ENCODE measurements at places on chromosomes 12 and 14.

DNA sequence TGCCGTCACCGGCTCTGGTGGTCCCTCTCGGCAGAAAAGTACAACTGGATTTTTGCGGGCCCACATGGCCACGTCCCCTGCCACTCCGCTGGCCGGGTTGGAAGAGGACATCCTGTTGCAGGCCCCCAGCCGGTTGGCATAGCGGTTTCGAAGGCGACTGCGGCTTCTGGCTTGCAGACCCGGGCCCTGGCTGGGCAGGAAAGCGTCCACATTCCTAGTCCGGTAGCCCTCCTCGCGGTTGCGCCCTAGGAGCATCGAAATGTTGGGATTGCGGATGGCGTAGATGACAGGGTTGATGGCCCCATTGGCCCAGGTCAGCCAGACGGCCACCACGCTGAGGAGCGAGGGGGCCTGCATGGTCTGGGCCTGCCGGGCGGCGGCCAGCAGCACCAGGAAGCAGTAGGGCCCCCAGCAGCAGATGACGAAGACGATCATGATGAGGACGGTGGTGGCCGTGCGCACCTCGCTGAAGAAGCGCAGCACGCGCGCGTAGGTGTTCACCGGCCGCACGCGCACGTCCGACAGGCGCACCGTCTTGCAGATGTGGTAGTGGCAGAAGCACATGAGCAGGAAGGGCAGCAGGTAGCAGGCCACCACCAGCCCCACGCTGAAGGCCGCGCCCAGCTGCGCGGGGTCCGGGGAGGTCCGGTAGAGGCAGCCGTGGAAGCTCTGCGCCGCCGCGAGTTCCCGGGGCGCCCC is 1.2 kb downstream of the GPR135 start:
- no peak for DNase-seq

DNA sequence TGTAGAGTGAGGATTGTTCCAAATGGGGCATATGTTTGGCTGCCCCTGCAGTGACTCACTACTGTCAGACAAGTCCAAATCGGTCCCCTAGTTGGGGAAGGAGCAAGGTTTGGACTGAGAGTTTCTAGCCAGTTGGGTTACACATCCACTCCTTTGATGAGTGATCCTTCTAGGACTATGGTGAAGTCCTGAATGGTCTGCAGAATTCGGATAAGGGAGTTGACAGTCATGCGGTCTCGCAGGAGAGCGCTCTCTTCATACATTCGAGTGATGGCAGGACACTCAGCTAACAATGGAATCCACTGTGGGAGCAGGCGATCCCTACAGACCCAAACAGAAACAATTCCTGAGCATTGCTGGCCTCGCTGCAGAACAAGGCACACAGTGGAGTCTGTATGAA is 61.5 kb upstream of the SINHCAF start:
- no peak for DNase-seq

DNA sequence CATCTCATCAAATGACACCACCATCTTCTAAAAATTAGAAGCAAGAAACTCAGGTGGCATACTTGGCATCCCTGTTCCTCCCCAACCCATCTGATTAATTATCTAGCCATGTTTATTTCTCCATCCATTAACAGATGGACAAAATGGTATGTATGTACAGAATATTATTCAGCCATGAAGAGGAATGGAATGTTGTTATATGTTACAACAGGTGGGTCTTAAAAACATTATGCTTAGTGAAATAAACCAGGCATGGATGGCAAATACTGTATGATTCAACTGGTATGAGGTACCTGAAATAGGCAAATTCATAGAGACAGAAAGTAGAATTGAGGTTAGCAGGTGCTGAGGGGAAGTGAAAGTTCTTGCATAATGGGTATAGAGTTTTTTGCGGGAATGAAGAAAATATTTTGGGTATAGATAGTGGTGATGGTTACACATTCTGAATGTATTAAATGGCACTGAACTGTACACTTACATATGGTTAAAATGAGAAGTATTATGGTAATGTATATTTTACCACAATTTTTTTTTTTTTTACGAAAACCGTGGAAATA is 17.5 kb downstream of the YY1 start:
- no peak for DNase-seq

- no peak for DNase-seq
These were observed 106.8 kb downstream of the TMEM260 start for GRCh38 chr14:56686416-56686815.

DNA sequence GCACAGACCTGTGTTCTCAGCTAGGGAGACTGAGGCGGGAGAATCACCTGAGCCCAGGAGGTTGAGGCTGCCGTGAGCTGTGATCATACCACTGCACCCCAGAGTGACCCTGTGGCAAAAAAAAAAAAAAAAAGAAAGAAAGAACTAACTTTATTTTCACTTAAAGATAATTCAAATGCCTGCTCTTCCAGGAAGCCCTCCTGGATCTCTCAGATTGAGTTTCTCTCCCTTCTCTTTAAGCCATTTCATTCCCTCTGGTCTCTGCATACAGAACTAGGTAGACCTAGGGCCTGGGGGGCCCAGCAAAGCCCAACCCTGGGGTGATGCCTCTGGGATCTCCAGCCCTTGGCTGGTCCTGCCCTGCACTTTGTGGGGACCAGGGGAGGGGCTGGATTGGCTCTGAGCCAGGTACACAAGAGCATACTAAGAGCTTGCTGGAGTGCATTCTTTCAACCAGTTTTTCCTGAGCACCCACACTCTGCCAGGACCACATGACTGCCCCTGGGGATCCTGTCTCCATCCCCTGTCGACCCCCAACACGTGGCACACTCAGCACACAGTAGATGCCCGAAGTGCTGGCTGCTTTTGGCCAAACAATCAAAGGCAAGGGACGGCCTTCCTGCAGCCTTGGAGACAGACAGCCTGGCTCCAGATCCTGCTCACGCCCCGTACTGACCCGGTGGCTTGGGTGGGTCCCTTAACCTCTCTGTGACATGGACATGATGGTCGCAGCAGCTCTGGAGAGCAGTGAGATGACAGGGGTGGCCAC is 52.7 kb downstream of the CYP46A1 start:
- no peak for DNase-seq

GRCh38 chr12:57377103-57377840 is 53.6 kb downstream of the R3HDM2 start:
- no peak for DNase-seq

DNA sequence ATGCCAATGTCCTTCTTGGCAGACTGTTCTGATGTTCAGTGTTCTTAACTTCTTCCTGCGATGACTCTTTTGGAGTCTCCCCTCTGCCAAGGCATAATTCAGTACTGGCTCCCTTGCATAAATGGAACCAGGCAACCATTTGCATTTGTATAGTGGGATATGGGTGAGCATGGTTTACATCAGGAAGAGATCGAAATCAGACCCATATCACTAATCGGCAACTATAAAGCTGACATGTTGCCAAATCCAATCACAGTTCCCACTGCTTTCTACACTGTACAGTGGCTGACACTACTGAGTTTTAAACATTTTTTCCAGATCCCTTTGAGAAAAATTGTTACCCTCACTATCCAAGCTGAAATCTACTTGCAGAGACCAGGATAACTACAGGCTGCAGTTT is 83.8 kb downstream of the KITLG start:
- DNase-seq: no peak

DNA sequence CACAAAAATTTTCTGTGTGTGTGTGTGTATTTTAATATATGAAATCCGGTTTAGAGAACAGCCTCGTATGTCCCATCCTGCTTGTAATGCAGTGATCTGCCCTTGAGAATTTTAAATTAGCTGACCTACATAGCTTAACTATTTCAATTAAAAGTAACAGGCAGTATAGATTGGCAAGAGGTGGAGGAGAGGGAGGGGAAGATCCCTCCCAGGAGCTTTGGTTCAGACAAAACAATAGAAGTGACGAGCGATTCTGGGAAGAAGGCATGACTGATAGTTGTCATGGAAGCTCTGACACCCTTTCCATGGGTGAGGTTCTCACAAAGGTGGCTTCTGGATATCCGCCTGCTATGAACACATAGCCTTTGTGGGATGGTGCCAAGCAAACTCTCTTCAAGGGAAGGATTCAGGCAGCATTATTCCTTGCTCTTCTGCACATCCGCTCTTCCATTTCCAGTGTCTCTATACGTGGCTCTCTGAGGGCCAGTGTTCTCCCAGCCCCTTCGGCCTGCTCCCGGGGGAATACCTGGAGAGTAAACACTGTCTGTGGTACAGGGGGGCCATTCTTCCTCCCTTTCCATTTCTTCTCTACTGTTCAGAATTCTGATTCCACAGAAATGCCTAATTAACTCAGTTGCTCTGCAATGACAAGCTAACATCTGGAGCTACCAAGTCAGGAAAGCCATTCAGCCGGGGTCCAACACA is 182.0 kb downstream of the CACNA1C start:
- DNase-seq: no peak

GRCh38 chr12:110467847-110468213 is 227 bp downstream of the GPN3 start:
- no peak for DNase-seq

DNA sequence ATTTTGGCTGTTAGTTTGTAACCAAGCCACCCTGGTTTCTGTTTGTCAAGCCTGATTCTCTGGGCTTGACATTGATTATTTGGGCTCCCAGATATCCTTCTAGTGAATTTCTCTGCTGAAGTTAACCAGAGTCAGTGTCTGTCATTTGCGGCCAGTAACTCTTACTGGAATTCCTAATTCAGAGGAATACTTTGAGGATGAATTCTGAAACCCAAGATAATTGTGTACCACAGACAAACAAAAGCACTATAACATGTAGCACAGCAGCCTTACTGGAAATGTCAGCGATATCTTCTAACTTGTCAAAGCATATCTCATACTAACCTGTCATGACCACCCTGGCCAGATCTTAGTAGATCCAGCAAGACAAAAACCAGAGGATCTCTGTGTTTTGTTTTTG is 84.4 kb upstream of the HIF1A start:
- no peak for DNase-seq
